Caco-2 (cell line): ENCODE measurements at places on chromosomes 2 and 18.

DNA sequence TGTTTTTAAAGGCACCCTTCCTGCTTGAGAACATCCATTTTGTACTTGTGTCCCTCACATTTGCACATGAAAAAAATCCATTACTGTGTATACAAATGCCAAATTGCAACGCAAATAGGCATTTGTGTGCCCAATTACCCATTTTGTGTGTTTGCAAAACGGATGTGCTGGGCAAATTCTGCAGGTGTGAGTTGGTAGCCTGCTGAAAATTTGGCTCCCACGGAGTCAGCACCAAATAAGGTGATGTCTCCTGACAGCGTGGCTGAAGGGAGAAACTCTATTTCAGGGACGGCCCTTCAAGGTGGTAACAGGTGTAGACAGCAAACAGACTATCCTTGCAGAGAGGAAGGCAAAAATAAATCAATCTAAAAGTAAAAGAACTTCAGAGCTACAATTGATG is 661.1 kb downstream of the BCL11A start:
- DNase-seq, result no peak

- DNase-seq, result no peak
Measured at GRCh38 chr2:240632306-240632721, 7.0 kb downstream of the GPR35 start.

DNA sequence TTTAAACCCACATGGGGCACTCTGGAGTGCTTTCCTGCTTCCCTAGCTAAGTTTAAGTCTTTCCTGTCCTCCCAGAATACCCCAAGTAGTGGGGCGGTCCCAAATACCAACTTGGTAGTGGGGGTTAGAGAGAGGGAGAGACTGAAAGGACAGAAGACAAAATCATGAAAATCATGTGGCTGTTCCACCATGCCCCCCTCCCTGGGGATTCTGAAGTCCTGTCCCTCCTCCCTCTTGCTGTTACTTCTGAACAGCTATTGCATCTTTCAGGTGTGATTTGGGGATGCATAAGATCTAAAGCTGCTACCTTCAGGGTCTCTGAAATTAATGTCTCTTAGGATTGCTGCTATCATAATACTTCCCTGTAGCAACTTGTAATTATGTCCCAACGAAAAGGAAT is 266.9 kb upstream of the EPAS1 start:
- no peak for DNase-seq

GRCh38 chr2:222136106-222136630 is 162.6 kb downstream of the PAX3 start:
- DNase-seq, result no peak

DNA sequence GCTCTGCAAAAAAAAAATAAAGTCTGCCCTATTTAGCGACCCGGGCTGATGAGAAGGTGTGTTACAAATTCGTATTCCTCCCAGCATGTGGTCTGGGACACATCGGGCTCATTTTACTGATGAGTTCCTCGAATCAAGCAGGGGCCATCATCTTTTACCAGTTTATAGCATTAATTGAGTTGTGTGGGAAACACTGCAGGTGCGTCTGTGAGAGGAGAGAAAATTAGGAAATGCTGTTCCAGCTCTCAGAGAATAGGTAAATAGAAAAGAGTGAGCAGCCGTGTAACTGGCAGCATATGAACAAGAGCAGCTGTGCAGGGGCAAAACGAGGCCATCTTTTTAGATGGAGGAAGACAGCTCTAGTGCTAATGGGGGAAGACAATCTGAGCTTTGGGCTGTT is 216.7 kb downstream of the SETBP1 start:
- no peak for DNase-seq

- DNase-seq, result no peak
Measured at GRCh38 chr2:204019572-204020501, 83.3 kb downstream of the ICOS start.

- no peak for DNase-seq
Measured at GRCh38 chr2:12844511-12844910, 127.8 kb downstream of the TRIB2 start.
